ENCODE measurements at places on chromosomes 3 and 15. TPM values are rescaled to one million over a fixed set of nuclear protein-coding genes. Genes with fewer than 3 reads are reported as not detected.

The IL5RA gene
- not detected for total RNA-seq

The MED12L gene
- 7.8 TPM for total RNA-seq

DNA sequence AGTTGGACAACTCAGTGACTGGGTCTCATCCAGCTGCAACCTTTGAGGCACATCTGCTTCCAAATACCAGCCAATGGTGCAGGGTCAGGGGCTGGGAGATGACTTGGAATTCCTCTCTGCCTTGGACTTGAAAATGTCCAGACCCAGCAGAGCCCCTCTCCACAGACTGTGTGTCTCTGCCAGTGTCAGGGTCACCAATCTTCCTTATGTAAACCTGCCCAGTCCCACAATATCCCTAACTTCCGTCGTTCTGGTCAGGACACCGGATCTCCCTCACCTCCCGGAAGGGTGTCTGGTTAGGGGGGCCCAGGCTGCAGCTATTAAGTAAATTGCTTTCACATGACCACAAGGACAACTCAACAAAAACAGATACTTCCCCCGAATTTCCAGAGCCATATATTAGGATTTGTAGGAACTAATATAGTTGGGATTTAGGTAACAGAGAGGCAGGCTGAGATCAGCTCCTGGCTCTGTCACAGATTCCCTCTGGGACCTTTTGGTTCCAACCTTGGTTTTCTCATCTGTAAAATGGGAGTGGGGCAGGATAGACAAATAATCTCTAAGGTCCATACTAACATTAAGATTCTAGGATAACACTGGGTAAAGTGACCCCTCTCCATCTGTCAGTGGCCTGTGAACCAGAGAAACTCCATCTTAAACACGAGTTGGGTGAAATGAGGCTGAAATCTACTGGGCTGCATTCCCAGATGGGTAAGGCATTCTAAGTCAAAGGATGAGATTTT lies 30.8 kb downstream of the IGDCC3 start:
- peaks cover 18% of the 10 kb centered on the region for H3K27me3 ChIP-seq
- peak; percentile 4 for DNase-seq
- no peak overlapping the region for H3K27ac ChIP-seq
- H3K4me3 ChIP-seq = no peak overlapping the region
- H3K36me3 ChIP-seq = no peaks in the 10 kb centered on the region

The ARHGAP11A gene
- total RNA-seq = 8.9 TPM

DNA sequence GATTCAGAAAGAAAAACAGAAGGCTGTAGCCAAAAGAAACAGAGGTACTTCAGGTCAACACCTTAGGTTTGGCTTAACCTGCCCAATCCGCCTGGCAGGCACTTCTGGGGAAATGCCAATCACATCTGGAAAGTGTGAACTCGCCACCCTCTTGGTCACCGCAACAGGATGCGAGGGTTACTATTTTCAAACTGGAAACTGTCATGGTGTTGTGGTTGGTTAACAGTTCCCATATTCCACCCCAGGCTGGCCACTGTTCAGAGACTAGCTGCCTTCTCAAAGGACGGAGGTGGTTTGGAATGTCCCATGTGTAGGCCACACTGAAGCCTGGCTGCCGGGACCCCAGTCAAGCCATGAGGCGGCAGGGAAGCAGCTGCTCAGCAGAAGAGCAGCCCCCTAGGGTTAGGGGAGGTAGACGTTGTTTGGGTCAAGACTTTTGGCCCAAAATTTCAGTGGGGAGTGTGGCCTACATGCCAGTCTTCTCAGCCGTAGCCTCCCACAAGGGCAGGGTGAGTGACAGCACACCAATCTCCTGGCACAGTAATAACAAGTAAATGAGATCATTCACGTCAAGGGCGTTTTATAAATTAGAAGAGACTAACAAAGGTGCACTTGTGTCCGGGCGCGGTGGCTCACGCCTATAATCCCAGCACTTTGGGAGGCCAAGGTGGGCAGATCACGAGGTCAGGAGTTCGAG lies 54.6 kb downstream of the UMPS start:
- H3K4me3 ChIP-seq = no peak overlapping the region
- H3K4me1 ChIP-seq = peaks cover 13% of the 10 kb centered on the region
- peaks cover 3% of the 10 kb centered on the region for H3K27me3 ChIP-seq
- no peak for DNase-seq
- no peaks in the 10 kb centered on the region for H3K36me3 ChIP-seq
- H3K27ac ChIP-seq = peak overlapping the region; percentile 43

The IQCF5 gene
- total RNA-seq = not detected

The MINAR1 gene
- 8.5 TPM for total RNA-seq

DNA sequence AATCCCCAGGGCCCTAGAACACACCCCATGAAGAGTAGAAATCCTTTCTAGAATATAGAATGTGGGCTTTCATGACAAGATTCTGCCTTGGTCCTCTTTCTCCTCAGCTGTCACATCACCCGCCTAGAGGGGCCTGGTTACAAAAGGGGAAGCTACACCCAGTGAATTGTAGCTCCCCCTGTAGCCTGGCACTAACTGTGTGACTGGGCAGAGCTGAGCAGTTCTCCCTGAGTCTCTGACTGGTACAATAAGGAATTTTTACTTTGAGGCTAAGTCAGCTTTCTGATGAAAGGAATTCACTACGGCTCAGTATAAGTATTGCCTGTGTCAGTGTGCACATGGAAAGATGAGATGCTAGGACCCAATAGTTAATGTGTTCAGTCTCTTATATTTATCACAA lies 28.7 kb upstream of the ZNF148 start:
- no peaks in the 10 kb centered on the region for H3K4me1 ChIP-seq
- peaks cover 9% of the 10 kb centered on the region for H3K36me3 ChIP-seq
- H3K27me3 ChIP-seq = no peaks in the 10 kb centered on the region
- no peak overlapping the region for H3K27ac ChIP-seq
- H3K4me3 ChIP-seq = no peak overlapping the region
- DNase-seq = no peak

DNA sequence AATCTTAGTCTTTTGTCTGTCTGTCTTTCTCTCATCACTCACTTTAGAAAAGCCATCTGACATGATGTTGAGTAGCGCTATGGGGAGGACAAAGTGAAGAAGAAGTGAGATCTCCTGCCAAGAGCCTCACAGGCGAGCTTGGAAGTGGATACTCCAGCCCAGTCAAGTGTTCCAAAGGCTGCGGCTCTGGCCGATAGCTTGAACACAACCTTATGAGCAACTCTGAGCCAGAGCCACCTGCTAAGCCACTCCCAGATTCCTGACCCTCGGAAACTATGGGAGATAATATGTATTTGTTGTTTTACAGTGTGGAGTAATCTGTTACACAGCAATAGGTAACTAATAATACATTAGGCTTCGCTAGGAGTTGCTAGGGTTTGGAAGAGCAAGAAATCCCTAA lies 76.2 kb downstream of the MB21D2 start:
- peaks cover 7% of the 10 kb centered on the region for H3K27me3 ChIP-seq
- peaks cover 58% of the 10 kb centered on the region for H3K4me1 ChIP-seq
- no peaks in the 10 kb centered on the region for H3K36me3 ChIP-seq
- peak overlapping the region; percentile 13 for H3K4me3 ChIP-seq
- DNase-seq = no peak

DNA sequence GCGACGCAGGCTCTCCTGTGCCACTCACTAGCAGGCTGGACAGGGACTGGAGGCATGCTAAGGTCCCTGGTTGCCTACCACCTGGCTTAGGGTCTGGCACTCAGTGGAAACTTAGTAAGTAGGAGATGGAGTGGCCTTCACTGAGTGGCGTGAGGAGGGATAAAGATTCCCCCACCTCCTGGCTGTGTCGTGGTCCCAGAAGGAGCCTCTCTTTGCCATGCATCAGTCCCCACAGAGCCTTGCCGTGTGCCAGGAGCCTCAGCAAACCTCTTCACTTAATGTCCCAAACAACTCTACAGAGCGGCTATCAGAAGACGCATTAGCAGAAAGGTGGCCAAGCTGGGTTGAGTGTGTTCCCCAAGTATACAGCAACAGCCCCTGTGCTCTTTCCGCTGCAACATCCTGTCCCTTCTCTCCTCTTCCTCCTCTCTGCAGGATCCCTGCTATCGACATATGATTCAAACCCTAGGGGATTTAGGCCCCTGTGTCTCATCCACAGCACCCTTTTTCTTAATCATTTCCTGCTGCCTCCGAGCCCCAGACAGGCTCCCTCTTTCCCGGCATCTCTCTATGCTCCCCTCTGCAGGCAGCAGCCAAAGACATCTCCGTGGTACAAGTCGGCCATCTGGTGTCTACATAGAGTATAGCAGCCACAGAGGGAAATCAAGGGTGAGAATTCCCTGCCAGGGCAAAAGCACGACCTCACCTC lies 66.7 kb downstream of the SLC6A1 start:
- peak; percentile 71 for DNase-seq
- H3K4me1 ChIP-seq = no peaks in the 10 kb centered on the region
- no peaks in the 10 kb centered on the region for H3K36me3 ChIP-seq
- H3K27ac ChIP-seq = no peak overlapping the region
- peaks cover 8% of the 10 kb centered on the region for H3K27me3 ChIP-seq
- H3K4me3 ChIP-seq = no peak overlapping the region

GRCh38 chr3:66490214-66490613 lies 10.6 kb downstream of the LRIG1 start:
- no peak overlapping the region for H3K4me3 ChIP-seq
- no peaks in the 10 kb centered on the region for H3K36me3 ChIP-seq
- peaks cover 46% of the 10 kb centered on the region for H3K4me1 ChIP-seq
- peaks cover 2% of the 10 kb centered on the region for H3K27me3 ChIP-seq

The C2CD4B gene
- total RNA-seq = not detected

The ZBBX gene
- 1.4 TPM for total RNA-seq

Measured in glutamatergic neuron (in vitro differentiated cells).